Endothelial cell of umbilical vein (primary cell): ENCODE measurements at places on chromosomes 5 and 9. TPM values are rescaled to one million over a fixed set of nuclear protein-coding genes. Genes with fewer than 3 reads are reported as not detected.

GABRA1 gene
- not detected in 2 replicates for total RNA-seq

SMIM27 gene
- 9.5 and 11.5 TPM in 2 replicates for total RNA-seq

PLCXD3 gene
- total RNA-seq = not detected in 2 replicates

IL4 gene
- total RNA-seq = not detected in 2 replicates

PCDHGA5 gene
- 0.78 and 0.93 TPM in 2 replicates for total RNA-seq

DNA sequence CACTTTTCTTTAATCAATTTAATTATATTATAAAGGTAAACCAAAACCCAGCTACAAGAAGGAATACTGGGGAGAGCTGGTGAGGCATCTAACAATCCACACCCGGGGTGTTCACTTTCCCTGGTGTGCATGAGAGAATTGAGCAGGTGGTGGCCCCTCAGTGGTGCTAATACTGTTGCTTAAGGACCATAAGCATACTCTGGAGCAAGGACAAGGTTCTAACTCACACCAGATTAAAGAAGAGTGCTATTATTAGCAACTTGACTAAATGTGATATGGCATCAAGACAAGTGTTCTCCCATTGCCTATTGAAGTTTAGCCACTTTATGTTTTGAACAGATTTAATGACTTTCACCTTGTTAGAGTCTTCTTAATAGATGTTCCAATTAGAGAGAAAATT, 8.8 kb downstream of the RGS7BP start:
- no peak for DNase-seq
- no peaks in the 10 kb centered on the region for H3K36me3 ChIP-seq
- no peak overlapping the region for H3K27ac ChIP-seq

- H3K27ac ChIP-seq = no peak overlapping the region
- DNase-seq = no peak
- H3K27me3 ChIP-seq = no peaks in the 10 kb centered on the region
- H3K4me1 ChIP-seq = peaks cover 8% of the 10 kb centered on the region
- H3K4me3 ChIP-seq = no peak overlapping the region
Measured at GRCh38 chr9:35285731-35286130, 123.9 kb downstream of the UNC13B start.

GRCh38 chr5:158163451-158164295, 304.7 kb upstream of the CLINT1 start:
- H3K27me3 ChIP-seq = no peaks in the 10 kb centered on the region
- H3K27ac ChIP-seq = no peak overlapping the region

DNA sequence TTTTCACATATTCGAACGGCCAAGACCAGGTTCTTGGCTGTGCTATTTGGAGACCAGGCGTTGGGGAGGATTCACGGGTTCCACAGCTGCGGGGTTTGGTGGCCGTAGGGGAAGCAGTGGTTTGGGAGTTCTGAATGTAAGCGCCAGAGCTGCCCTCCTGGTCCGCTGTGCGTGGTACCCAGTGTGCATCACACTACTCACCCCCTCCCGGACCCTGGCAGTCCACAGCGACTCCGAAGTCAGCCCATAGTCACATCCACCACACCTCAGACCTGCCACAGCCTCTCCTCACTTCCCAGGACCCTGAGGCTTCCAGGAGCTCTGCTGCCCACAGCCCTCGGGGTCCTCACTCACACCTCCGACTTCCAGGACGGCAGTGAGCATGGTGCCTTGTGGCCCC, 26.8 kb downstream of the AMBP start:
- peaks cover 4% of the 10 kb centered on the region for H3K4me1 ChIP-seq
- H3K4me3 ChIP-seq = no peak overlapping the region
- H3K36me3 ChIP-seq = peaks cover 21% of the 10 kb centered on the region
- H3K27me3 ChIP-seq = no peaks in the 10 kb centered on the region
- DNase-seq = no peak

GRCh38 chr9:126482361-126483044, 131.2 kb upstream of the LMX1B start:
- no peaks in the 10 kb centered on the region for H3K36me3 ChIP-seq
- no peaks in the 10 kb centered on the region for H3K27me3 ChIP-seq
- H3K4me3 ChIP-seq = no peak overlapping the region
- H3K27ac ChIP-seq = no peak overlapping the region

DNA sequence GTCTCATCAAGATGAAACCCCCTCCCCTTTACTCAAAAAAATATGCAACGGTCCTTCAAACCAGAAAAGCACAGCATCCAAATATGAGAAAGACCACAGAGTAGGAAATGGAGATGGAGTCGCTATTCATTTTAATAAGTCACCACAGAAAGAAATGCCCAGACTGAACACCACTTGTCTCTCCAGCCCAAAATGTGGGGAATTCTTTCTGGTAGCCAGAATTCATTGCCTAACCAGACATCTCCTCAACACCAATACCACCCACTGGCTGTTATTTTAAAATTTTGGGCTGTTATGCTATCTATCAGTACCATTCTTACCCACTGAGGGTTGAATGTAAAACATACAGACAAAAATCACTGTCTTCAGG, 100.1 kb downstream of the SUSD1 start:
- no peak for DNase-seq
- peak overlapping the region; percentile 87 for H3K27ac ChIP-seq
- H3K27me3 ChIP-seq = no peaks in the 10 kb centered on the region
- no peaks in the 10 kb centered on the region for H3K36me3 ChIP-seq
- peaks cover 14% of the 10 kb centered on the region for H3K4me1 ChIP-seq

DNA sequence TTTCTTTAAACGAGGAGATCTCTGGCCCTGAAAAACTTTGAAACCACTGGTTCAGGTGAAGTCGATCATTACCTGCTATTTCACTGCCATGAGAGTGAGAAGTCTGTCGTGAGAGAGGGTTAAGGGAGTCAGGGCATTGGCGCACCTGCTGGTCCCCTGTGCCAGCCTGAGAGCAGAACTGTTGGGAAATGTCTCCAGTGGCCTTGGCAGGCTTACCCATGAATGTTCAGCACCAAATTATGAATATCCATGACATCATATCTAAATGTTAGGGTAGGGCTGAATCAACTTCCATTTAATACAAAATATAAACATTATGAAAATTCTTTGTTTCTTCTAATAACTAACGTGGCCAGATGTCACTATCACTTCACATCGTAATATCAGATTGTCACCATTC, 379.3 kb downstream of the KDM4C start:
- H3K27ac ChIP-seq = no peak overlapping the region
- no peaks in the 10 kb centered on the region for H3K36me3 ChIP-seq
- no peak overlapping the region for H3K4me3 ChIP-seq
- DNase-seq = no peak
- no peaks in the 10 kb centered on the region for H3K27me3 ChIP-seq

DNA sequence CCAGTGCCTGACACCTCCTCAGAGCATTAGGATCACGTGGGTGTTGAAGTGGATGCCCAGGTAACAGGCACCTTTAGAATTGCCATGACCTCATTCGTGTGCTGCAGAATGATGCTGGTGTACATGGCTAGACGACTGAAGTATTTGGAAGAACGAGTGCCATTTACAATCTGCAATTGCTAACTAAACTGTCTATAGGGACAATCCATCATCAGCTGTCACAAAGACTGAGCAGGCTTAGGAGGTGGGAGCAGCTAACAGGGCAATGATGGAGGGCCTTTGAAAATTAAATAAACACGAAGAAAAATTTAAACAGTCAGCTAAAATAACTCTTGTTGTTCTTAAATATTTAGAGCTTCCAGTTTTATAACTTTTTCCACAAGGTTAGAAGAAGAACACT, 375.8 kb downstream of the GADD45G start:
- DNase-seq = no peak
- H3K4me1 ChIP-seq = no peaks in the 10 kb centered on the region
- H3K27ac ChIP-seq = no peak overlapping the region
- H3K27me3 ChIP-seq = no peaks in the 10 kb centered on the region
